ENCODE measurements at places on chromosomes 16 and 17.

DNA sequence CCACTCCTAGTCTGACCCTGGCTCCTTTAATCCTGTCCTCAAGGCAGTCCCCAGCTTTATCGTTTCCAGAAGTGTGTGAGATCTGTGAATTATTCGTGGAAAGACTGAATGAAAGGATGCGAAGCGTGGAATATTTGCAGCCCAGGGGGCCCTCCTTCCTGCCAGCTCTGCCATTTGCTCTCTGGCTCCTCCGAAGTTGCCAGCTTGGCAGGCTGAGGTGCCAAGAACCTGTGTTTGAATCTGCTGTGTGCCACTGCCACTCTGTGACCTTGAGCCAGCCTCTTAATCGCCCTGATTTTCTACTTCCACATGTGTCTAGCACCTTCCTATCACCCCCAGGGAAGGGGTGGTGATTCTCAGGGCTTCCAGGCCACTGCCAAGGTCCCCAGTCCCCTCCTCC is 10.8 kb downstream of the TBKBP1 start:
- DNase-seq = no peak

DNA sequence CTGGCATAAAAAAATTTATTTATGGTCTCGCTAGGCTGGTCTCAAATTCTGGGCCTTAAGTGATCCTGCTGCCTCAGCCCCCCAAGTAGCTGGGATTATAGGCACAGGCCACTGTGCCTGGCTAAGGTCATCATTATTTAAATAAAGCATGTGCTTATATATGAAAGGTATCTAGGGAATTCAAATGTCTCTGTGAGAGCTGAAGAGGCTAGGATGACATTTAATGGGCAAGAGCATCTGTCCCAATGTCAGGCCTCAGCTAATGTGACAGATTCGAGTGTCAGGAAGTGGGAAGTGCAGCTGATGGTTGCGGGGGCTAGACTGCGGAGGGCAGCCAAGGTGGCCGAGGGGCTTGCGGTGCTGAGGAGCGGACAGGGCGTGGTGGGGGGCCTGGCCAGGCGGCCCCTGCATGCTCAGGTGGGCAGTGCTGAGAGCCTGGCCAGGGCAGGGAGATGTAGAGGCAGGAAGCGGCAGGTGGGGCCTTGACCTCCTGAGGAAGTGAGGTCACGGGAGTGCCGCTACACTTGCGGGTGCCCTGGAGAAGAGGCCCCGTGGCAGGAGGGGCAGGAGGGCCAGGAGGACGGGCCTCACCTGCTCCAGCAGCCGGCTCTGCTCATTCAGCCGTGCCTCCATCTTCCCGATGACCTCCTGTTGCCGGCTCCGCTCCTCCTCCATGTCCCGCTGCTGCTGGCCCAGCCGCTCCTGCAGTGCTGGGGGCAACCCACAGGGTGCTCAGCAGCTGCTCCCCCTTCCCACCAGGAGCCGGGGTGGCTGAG is 12.6 kb upstream of the MRPL38 start:
- DNase-seq = no peak

DNA sequence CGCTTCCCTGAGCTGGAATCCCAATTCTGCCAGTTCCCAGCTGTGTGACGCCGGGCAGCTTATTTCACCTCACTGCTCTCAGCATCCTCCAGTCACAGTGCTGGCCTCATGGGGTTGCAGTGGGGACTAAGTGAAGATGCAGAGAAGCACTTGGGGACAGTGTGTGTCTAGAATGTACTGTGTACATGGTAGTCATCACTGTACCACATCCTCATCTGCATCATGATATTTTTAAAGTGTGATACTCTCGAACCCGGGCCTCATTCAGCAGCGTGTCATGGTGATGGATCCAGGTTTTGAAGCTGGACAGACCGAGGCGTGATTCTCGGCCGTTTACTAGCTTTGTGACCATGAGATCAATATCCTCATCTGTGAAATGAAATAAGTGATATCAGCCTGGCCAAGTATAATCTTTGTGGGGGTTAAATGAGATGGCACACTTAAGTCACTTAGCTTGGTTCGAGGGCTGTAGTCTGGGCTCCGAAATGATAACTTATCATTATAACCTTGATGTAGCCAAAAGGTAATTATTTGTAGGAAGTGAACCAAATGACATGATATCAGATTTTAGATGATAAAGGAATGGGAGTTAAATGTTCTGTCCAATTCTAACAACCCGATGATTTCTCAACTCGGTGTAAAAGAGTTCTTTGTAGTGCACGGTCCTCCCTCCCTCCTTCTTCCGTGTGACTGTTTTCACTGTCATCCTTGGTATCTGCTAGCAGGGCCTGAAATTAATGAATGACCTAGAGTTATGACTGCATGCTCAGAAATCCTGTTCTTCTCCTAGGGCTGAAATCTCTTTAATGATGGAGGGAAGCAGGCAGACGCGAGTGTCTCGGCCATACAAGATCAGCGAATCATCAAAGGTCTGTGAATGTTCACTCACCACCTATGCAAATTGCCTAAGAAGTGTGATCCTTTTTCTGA is 2.0 kb downstream of the KLHL36 start:
- no peak for DNase-seq

DNA sequence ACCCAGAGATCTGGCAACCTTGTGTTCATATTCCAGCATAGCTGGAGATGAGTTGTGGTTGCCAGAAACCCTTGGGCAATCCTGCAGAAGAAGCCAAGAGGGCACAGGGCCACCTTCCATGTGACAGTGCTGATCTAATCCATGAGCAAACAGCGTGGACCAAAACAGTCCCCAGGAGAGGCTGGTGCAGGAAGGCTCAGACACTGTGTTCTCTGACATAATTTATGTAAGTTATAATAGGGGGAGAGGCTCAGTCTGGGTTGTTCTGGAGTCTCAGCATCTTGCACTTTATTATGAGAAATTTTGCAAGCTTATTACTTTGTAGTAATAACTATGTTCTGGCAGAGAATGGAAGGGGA is 273.9 kb downstream of the HAPSTR1 start:
- DNase-seq = peak; percentile 85

DNA sequence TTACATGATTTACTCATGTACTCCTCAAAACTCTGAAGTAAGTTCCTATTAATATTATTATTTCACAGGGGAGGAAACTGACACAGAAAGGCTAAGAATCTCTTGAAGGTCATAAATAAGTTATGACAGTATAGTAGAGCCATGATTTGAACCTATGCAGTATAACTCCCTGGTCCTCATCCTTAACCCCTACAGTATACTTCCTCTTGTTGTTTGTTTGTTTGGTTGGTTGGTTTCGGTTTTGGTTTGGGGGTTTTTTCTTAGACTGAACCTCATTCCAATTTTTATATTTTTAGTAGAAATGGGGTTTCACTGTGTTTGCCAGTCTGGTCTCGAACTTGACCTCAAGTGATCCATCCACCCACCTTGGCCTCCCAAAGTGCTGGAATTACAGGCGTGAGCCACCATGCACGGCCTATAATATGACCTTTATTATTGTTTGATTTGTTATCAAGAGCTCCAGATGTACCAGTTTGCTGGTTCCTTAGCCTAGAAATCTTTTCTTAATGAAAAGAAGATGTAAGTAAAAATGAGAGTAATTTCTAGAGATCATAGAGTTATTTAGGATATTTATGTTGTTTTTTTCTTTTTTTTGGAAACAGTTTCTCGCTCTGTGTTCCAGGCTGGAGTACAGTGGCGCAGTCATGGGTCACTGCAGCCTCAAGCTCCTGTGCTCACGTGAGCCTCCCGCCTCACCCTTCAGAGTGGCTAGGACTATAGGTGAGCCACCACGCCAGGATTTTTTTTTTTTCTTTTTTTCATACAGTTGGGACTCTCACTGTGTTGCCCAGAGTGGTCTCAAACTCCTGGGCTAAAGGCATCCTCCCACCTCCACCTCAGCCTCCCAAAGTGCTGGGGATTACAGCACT is 4.8 kb downstream of the PRR11 start:
- no peak for DNase-seq

DNA sequence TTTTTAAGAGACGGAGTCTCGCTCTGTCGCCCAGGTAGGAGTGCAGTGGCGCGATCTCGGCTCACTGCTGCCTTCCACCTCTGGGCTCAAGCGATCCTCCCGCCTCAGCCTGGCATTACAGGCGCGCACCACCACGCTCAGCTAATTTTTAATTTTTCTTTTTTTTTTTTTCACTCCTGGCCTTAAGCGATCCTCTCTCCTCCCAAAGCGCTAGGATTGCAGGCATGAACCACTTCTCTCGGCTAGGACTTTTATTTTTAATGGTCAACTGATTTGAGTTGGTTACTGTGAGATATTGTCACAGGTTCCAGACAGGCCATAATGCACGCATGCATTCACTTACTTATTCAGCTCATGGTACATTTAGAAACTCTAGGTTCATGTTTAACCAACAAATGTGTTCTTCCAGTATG is 888 bp downstream of the PIGW start:
- no peak for DNase-seq

GRCh38 chr17:73950593-73950914 is 252.9 kb upstream of the RPL38 start:
- DNase-seq = no peak

GRCh38 chr16:13510425-13511151 is 409.4 kb upstream of the ERCC4 start:
- no peak for DNase-seq

GRCh38 chr16:4679850-4680636 is 13.3 kb upstream of the NUDT16L1 start:
- DNase-seq = no peak

GRCh38 chr17:49992933-49993422 is 2.0 kb downstream of the DLX3 start:
- no peak for DNase-seq

GRCh38 chr16:89026121-89026612 is 49.2 kb upstream of the CBFA2T3 start:
- no peak for DNase-seq

DNA sequence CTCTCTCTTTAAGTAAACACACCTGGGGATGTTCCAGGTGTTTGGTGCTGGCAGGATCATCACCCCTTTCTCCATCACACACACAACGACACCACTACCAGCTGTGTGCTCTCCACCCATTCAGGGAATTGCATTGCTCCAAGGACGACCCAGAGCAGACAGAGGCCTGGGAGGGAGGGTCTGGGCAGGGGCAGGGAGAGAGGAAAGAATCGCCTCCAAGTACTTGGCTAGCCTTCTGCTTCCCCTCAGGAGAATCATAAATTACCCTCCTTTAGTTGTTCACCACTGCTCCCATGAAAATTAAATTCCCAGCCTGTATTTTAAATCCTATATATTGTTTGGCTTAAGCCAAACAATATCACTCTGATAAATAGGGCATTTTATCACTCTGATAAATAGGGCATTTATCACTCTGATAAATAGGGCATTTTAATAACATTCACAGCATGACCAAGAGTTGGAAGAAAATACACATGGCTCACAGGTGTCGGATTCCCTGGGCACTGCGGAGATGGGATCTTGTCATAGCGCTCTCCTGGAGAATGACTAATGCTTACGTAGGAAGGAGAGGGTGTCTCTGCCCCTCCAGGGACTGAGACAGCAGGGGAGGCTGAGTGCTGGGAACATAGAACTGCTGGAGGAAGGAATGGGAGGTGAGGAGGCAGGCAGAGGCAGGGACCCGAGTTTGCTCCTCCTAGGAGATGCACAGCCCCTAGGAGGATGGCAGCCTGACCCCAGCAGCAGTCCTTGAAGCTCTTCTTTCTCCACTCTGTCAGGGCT is 673.6 kb downstream of the HS3ST4 start:
- no peak for DNase-seq

GRCh38 chr16:2507665-2508064 is 6.1 kb upstream of the ATP6V0C start:
- DNase-seq = no peak

- no peak for DNase-seq
Measured at GRCh38 chr16:50273888-50274325, 7.6 kb downstream of the ADCY7 start.

GRCh38 chr16:86171329-86171728 is 272.4 kb downstream of the IRF8 start:
- no peak for DNase-seq

GRCh38 chr17:46154151-46154816 is 38.9 kb downstream of the KANSL1 start:
- no peak for DNase-seq

DNA sequence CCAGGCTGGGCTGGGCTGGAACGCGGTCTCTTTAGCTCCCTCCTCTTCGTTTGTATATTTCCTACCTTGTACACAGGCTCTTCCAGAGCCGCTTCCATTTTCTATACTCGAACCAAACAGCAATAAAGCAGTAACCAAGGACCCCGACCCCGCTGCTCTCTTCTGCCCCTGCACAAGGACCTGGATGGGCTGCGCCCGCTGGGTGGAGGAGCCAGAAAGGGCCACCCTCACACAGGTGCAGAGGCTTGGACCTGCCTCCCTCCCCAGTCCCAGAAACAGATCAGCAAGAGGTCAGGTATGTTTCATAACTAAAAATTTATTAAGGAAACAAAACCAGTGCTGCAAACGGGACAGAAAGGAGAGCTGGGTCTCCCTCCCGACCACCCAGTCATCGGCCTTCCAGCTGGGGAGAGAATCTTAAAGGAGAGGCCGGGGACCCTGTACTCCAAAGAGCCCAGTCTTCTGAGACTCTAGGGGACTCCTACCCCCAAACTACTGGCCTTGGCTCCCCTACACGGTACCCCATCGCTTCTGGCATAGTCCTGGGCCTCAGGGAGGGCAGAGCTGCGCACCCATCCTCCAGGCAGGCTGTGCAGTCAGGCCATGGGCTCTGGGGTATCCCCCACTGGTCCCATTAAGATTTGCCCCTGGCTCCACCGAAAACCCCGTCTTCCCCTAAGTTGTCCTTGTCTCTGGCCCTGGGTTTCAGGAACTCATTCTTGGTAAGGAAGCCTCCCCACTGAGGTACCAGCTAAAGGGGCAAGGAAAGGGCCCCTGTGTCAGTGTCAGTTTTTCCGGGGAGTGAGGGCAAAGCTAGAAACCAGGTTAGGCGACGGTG is 4.9 kb downstream of the HIC1 start:
- DNase-seq = no peak

DNA sequence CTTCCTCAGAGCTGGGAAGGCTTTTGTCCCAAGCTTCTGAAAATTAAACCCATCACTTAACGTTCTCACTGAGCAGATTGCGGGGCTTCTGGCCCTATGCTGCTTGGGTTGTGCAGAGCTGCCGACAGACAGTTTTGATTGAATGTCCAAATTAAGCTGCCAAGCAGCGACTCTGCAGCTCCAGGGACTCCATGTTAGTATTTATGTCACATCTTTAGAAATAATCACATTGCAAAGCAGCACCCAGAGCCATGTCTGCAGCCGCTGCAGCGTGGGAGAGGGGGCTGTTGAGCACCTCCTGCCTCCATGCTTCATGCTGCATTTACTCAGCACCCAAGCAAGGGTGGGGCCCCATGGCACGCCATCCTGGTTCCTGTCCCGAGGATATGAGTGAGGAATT is 178.2 kb upstream of the CACNG3 start:
- DNase-seq = no peak

DNA sequence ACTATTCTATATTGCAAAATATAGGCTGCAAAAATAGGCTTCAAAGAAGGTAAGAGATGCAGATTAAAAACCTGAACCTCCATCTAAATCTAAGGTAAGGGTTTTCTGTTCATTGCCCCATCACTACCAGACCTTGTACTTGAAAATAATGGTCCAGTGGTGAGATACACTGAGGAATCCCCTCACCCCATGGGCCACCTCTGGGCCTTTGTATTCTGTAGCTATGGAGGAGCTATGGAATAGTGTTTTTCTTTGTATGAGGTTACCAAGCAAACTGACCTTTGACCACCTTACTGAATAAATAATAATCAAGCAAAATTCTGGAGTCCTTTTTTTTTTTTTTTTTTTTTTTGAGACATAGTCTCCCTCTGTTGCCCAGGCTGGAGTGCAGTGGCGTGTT is 4.8 kb upstream of the UBE2Z start:
- no peak for DNase-seq

Data from nucleus accumbens (tissue), 56 donors.